CD4-positive, alpha-beta T cell treated with Interleukin-2 at 100 ng/mL for 4 hours (primary cell): ENCODE measurements at places on chromosomes 7 and 10.

DNA sequence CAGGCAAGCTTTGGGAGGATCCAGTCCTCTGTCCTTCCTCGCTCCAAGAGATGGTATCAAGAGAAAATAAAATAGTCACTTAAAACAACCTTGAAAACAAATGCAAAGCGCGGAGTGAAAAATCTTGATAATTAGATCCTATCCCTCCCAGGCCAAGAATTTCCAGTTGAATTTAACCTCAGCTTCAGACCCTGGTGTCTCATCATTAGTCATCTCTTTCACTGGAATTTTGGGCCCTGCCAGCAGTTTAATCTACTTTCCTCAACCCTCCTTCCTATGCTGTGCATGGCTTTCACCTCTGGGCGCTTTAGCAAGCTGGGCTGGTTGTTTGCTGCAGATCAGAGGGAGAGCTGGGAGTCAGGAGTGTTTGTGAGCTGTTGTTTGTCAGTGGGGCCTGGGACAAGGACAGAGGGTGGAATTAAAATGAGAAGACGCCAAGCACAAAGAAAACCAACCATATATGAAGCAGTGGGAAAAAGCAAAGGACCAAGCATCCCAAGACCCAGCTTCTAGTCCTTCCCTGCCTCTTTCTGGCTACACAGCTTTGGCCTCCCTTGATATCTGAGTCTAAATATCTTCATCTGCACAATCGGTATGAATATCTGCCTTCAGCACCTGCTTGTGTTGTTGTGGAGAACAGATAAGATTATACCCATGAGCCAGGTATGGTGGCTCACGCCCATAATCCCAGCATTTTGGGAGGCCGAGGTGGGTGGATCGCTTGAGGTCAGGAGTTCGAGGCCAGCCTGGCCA, 13.5 kb downstream of the MYOF start:
- no peak for DNase-seq

DNA sequence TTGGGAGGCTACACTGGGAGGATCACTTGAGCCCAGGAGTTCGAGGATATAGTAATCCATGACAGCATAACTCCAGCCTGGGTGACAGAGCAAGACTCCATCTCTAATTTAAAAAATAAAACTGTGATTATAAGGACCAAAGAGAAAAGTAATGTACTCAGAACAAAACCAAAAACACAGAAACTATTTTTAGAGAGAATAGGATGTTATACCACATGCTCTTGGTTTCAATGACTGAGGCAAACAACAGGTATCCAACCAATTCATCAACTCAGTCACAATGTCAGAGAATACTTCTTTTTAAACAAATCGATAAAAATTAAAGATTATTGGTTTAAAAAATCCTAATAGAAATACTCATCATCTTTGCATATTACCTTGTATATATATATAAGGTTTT, 186.7 kb downstream of the TPK1 start:
- no peak for DNase-seq

DNA sequence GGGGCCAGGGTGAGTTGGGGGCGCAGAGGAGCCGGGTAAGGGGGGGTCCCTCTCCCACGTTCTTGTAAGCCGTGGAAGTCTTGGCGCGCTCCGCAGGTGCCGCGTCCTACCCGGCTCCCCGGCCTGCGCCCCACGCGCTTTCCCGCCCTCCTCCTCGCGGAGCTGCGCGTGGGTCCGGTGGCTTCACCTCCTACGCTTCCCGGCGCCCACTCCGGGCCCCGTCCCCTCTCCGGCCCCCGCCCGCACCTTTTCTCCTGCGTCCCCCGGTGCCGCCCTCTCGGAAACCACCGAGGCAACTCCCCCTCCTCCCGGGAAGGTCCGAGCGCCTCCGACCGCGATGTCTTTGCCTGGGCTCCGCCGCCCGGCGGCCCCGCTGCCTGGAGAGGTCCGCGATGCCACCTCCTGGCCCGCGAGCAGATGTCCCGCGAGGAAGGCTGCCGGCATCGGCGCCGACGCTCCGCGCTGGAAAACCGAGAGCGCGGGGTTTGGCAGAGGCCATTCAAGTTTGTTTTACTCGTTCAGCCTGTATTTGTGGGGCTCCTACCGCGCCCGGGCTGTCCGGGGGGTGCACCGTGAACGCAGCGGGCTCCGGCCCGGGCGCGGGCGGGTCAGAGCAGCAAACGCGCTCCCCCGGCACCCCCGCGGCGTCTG, 2.4 kb upstream of the NKX6-2 start:
- no peak for DNase-seq

DNA sequence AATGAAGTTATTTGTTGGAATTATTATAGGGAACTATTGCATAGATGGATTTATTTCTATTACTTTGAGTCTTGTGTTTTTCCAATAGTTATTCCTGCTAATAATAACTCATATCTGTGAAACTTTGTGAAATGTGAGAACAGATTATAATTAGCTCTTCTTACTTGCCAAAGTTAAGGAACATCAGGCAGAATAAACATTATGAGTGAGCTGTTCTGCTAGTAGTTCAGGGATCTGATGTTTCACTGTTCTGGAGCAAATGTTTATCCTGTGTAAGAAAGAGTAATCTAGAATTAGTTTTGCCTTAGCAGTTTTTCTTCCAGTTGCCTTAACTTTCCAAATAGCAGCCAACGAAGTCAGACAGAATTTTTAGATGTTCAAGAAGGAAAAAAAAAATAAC, 245.2 kb upstream of the PLXDC2 start:
- DNase-seq: no peak

DNA sequence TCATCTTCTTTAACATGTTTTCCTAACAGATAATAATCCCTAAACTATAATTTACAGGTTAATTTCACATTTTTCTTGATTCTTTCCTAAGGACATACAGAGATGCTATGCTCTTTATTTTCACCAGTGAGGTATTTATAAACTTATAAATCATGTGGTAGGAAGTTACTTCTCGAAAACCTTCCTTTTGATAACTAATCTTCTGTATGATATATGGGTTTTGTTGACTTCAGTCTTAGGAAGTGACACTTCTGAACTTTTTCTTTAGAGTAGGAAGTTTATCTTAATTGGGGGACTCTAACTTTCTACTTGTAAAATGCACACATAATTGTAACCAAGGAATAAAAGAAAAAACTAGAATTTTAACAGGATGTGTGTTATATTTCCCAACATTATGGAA, 9.8 kb upstream of the PNPLA8 start:
- no peak for DNase-seq

GRCh38 chr10:60167050-60167449, 222.6 kb downstream of the ANK3 start:
- no peak for DNase-seq

DNA sequence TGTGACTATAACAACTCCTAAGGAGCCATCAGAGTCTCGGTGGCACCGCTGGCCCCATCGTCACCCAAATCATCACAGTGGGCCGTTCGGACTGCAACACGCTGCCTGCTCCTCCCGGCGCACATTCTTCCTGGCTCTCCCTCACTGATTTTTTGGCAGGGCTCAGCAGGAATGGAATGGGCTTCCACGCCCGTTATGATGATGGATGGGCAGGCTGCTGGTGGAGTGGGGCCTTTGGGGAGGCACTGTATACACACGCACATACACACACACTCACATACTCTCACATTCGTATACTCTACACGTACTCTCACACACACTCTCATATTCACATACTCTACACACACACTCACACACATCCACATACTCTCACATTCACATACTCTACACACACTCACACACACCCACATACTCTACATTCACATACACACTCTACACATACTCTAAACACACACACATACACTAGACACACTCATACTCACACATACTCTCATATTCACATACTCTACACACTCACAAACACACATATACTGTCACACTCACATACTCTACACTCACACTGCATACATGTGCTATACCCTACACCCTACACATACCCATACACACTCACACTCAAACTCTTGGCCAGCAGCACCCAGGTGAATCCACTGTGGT, 99.8 kb downstream of the KCNMA1 start:
- no peak for DNase-seq
